ENCODE measurements at places on chromosomes 1 and 21. TPM values are rescaled to one million over a fixed set of nuclear protein-coding genes. Genes with fewer than 3 reads are reported as not detected.

Gene PODN
- total RNA-seq = not detected

DNA sequence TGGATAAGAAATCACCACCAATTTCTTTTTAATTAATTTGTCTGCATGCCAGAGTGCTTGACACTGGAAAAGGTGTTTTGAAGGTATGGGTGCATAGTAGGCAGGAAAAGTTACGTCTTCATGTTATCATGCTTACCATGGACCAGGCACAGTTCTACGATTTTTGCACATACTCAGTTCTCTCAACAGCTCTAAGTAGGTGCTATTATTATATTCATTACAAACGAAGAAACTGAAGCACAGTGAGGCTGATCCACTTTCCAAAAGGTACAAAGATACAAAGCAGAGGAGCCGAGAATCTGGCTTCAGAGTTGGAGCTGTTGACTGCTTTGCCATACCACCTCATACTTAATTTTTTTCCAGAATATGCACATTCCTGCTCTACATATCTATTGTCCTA, 306.4 kb downstream of the PBX1 start:
- no peak overlapping the region for H3K4me3 ChIP-seq
- H3K27me3 ChIP-seq = peaks cover 8% of the 10 kb centered on the region
- no peaks in the 10 kb centered on the region for H3K36me3 ChIP-seq

Gene PLA2G2C
- total RNA-seq = 0.17 TPM

DNA sequence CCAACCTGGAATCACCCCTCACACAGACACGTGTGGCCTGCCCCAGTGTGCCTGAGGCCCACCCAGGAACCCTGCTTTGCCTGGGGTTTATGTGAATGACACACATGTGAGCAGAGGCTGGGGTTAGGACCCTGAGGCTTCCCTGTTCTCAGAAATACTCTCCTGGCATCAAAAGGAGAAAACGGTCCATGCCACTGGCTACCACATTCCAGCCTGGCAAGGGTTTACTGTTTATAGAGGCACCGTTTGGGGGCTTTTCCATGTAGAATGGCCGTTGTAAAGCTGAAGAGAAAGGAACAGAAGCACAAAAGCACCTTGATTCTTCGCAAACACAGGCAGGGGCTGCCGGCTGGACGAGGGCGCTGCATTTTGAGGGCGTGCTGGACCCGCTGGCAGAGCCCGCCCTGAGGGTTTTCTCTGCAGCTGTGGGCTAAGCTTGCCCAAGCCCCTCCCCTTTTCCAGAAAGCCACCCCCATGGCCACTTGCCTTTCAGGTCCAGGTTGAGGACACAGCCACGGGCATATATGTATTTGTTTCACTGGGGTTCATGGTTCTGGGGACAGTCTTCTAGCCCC, 13.0 kb downstream of the TFF3 start:
- no peaks in the 10 kb centered on the region for H3K4me1 ChIP-seq
- H3K27me3 ChIP-seq = peaks cover 10% of the 10 kb centered on the region
- no peak overlapping the region for H3K4me3 ChIP-seq
- no peak overlapping the region for H3K27ac ChIP-seq
- DNase-seq = peak; percentile 20

DNA sequence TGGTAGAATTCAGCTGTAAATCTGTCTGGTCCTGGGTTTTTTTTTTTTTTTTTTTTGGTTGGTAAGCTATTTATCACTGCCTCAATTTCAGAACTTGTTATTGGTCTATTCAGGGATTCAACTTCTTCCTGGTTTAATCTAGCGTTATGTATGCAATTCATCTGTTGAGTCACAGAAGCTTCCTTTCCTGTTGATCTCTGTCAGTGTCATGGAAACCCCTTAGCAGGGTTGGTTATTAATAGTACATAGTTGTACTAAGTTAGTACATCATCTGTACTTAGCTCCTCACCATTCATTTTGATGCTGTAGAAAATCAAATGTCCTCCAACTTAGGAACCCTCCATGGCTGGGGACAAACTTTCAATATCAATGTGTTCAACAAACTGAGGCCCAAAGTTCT, 51.0 kb upstream of the BARHL2 start:
- no peaks in the 10 kb centered on the region for H3K4me1 ChIP-seq
- peaks cover 28% of the 10 kb centered on the region for H3K27me3 ChIP-seq
- H3K36me3 ChIP-seq = no peaks in the 10 kb centered on the region
- H3K27ac ChIP-seq = no peak overlapping the region
- no peak overlapping the region for H3K4me3 ChIP-seq

- no peak overlapping the region for H3K27ac ChIP-seq
- no peak for DNase-seq
- H3K36me3 ChIP-seq = no peaks in the 10 kb centered on the region
- H3K4me3 ChIP-seq = no peak overlapping the region
- H3K4me1 ChIP-seq = no peaks in the 10 kb centered on the region
- H3K27me3 ChIP-seq = peaks cover 27% of the 10 kb centered on the region
These were observed 795 bp downstream of the NGF start for GRCh38 chr1:115337276-115337632.

DNA sequence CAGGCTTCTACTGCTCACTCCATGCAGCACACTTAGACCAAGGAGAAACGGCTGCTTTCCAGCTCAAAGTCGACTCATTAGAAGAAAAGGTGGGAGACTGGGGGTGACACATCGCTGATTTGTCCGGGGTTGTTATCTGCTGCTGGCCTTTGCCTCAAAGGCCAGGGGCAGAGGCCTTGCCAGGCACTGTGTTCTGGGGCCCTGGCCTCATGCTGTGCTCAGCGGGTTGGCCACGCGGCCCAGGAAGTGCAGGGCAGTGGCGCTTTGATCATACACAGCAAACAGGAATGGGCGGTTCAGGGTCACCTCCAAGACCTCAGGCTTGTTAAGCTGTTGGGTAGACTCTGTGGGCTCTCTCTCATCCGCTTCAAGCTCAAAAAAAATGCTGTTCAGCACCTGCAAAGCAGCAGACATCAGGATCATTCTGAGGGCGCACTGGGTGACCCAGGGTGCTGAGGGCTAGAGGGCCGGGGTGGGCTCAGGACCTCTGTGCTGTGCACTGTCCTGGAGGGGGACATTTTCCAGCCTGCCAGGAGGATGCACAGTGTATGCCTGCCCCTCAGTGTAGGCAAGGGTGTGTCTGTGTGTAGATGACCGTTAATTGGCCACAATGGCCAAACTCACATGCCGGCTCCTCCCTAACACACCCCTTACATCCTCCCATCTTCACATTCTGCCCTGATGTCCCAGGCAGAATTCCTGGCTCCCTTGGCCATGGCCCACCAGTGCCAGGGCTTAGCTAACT, 10.8 kb downstream of the AGT start:
- H3K36me3 ChIP-seq = no peaks in the 10 kb centered on the region
- H3K27ac ChIP-seq = no peak overlapping the region
- no peak overlapping the region for H3K4me3 ChIP-seq
- peaks cover 4% of the 10 kb centered on the region for H3K27me3 ChIP-seq
- peak; percentile 39 for DNase-seq

Gene SLC37A1
- total RNA-seq = 17.2 TPM

GRCh38 chr21:42530167-42530518, 16.5 kb downstream of the SLC37A1 start:
- H3K27ac ChIP-seq = no peak overlapping the region
- no peaks in the 10 kb centered on the region for H3K36me3 ChIP-seq
- peak; percentile 44 for DNase-seq
- H3K4me1 ChIP-seq = peaks cover 35% of the 10 kb centered on the region

Gene PRAMEF18
- total RNA-seq = not detected

GRCh38 chr1:37999430-38000232, 5.7 kb downstream of the FHL3 start:
- peak overlapping the region; percentile 98 for H3K27ac ChIP-seq
- H3K4me3 ChIP-seq = peak overlapping the region; percentile 83
- DNase-seq = peak; percentile 69
- H3K27me3 ChIP-seq = no peaks in the 10 kb centered on the region
- H3K36me3 ChIP-seq = peaks cover 4% of the 10 kb centered on the region

Gene LRRC53
- total RNA-seq = not detected

DNA sequence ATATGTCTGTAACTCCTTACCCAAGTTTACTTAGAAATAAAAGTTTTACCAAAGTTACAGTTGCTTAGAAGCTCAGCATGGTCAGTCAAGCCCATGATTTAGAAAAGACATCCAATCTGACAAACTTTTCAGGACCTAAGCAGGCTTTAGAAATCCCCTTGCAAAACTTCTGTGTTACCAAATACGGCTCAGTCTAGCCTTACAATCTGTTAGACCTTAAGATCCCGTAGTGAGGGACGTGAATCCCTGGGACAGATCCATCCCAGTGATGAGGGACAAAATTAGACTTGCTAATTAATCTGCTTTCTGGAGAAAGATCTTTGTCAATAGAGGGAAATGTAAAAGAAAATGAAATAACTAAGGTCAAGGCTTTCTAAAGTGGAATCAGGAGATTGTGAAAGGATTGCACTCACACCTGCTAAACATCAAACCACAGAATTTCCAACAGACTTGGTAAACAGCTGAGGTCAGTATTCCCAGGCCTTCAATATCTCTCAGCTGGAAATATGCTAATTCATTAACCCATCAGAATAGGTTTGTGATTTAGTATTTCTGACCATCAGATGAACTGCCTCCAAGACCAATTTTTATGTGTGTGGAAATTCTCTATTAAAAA, 375.3 kb downstream of the DUSP10 start:
- H3K4me1 ChIP-seq = no peaks in the 10 kb centered on the region
- no peak overlapping the region for H3K27ac ChIP-seq
- H3K36me3 ChIP-seq = no peaks in the 10 kb centered on the region

DNA sequence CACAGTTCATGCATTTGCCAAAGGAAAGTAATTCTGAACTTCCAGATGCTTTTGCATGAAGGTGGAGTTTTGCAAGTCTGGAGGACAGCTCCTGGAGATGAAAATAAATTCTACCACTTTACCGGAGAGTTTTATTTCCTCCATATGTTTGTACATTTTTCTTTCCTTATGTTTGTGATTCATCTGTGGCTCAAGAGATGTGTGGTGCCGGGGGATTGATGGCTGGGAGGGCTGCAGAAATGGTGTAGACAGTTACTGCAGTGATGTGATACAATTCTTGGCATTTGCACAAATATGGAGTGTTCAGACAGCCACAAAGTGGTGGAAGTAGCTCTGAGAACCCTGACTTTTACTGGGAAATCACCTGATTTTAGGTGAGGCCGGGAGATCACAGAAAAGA, 58.5 kb upstream of the ASB17 start:
- DNase-seq = no peak
- H3K4me1 ChIP-seq = no peaks in the 10 kb centered on the region
- H3K36me3 ChIP-seq = no peaks in the 10 kb centered on the region
- no peak overlapping the region for H3K4me3 ChIP-seq
- no peak overlapping the region for H3K27ac ChIP-seq
- H3K27me3 ChIP-seq = no peaks in the 10 kb centered on the region

Gene BTG2
- total RNA-seq = 82.6 TPM

Gene S100A5
- total RNA-seq = not detected

GRCh38 chr1:156658945-156659574, 17.1 kb downstream of the BCAN start:
- peak overlapping the region; percentile 98 for H3K27ac ChIP-seq
- peaks cover 56% of the 10 kb centered on the region for H3K4me1 ChIP-seq
- H3K27me3 ChIP-seq = peaks cover 19% of the 10 kb centered on the region
- peak overlapping the region; percentile 84 for H3K4me3 ChIP-seq
- no peaks in the 10 kb centered on the region for H3K36me3 ChIP-seq
- DNase-seq = no peak

DNA sequence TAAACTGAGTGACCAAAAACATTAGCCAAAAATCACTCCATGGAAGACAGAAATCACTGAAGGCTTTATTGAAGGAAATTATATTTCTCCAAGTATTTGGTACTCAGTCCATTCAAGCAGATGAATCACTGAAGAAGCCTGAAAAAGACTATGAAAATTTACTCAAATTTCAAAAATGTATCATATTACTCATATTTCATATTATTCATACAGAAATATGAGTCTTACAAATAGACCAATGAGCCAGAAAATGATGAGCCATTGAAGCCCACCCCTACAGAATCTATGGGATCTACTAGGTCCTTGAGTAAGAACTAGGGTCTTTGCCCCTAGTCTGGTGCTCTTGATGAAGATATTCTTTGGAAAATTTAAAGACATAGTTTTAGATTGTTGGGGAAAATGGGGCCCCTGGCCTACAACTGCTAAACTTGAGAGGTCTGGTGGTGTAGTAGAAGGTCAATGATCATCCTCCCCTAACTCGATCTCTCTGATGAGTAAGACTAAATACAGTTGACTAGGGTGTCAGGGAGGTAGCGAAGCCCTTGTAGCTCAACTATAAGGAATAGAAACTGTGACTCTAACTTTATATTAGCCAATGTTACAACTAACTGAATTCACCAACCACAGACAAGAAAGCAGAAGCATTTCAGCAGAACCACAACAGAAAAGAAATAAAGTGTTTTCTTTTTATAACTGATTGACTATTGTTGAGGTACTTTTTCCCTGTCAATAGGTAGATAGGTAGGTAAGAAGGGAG, 81.0 kb downstream of the NOTCH2 start:
- H3K27ac ChIP-seq = peak overlapping the region; percentile 87
- peak overlapping the region; percentile 84 for H3K4me3 ChIP-seq
- peaks cover 44% of the 10 kb centered on the region for H3K4me1 ChIP-seq
- H3K36me3 ChIP-seq = peaks cover 23% of the 10 kb centered on the region

DNA sequence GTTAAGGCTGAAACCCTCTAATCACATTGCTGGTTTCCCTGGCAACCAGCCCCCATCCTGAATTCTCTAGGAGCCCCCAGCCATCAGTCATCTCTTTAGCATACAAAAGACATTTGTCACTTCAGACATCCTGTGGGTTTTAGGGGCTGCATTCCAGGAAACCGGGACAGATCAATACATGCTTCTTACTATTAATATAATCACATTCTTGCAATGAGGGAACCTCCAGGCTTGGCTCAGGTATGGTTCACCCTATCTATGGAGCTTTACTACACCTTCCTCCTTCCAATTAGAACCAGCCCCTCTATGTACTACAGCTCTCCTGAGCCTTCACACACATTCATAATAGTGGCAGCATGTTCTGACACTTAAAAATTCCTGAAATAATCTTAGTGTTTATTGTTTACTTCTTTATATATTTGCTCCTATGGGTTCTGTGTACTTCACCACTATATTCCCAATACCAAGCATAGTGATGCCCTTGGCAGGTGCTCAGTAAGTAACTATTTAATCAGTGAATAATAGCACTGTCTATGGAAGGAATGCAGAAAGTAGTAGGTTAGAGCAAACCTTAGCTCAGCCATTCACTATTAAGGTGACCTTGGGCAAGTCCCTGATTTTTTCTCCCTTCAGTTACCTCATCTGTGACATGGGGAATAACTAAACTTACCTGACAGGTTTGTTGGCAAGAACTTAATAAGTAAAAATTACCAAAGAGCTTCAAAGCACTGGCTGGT, 59.6 kb downstream of the ZNF678 start:
- no peak for DNase-seq
- H3K36me3 ChIP-seq = peaks cover 34% of the 10 kb centered on the region
- H3K4me1 ChIP-seq = peaks cover 19% of the 10 kb centered on the region
- no peak overlapping the region for H3K4me3 ChIP-seq

- no peak overlapping the region for H3K27ac ChIP-seq
- no peak for DNase-seq
- H3K36me3 ChIP-seq = no peaks in the 10 kb centered on the region
- peaks cover 18% of the 10 kb centered on the region for H3K27me3 ChIP-seq
These were observed 126.1 kb downstream of the PSMG1 start for GRCh38 chr21:39057121-39057520.

DNA sequence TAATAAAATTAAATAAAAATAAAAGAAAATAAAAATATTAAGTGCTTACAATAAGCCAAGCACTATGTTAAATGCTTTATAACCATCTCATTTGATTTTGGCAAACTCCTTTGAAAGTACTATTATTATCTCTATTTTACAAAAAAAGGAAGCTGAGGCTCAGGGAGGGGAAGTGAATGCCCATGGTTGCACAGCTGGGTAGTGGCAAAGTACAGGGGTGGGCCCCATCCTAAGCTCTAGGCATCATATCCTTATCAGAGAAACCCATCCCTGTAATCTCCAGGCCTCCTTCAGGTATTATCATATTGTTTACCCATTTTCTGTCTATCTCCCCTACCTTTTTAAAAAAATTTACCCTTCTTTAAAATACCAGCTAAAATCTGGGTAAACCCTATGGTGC, 2.3 kb upstream of the MED18 start:
- H3K4me1 ChIP-seq = peaks cover 29% of the 10 kb centered on the region
- H3K36me3 ChIP-seq = no peaks in the 10 kb centered on the region
- no peak overlapping the region for H3K4me3 ChIP-seq
- no peaks in the 10 kb centered on the region for H3K27me3 ChIP-seq
- H3K27ac ChIP-seq = peak overlapping the region; percentile 6

Measured in natural killer cell treated with Interleukin-12 subunit alpha and Interleukin-12 subunit beta and Interleukin-15 and Interleukin-18, amount 100 ng/mL, for 72 hours (primary cell).